ENCODE measurements at places on chromosomes 5 and 9.

DNA sequence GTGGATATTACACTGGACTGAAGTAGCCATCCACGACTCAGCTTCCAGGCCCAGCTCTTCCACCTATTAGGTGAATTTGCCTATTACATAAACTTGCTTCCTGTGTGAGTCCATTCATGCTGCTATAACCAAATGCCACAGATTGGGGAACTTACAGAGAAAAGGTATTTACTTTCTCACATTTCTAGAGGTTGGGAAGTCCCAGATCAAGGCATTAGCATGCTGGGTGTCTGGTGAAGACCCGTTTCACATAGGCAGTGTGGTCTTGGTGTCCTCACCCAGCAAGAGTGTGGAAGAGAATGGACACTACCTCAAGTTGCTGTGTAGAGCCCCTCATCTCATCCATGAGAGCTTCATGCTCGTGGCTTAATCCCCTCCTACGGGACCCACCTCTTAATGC is 282.6 kb downstream of the IRX1 start:
- DNase-seq: no peak

GRCh38 chr5:112417931-112418658 is 982 bp downstream of the EPB41L4A start:
- DNase-seq: peak; percentile 86

DNA sequence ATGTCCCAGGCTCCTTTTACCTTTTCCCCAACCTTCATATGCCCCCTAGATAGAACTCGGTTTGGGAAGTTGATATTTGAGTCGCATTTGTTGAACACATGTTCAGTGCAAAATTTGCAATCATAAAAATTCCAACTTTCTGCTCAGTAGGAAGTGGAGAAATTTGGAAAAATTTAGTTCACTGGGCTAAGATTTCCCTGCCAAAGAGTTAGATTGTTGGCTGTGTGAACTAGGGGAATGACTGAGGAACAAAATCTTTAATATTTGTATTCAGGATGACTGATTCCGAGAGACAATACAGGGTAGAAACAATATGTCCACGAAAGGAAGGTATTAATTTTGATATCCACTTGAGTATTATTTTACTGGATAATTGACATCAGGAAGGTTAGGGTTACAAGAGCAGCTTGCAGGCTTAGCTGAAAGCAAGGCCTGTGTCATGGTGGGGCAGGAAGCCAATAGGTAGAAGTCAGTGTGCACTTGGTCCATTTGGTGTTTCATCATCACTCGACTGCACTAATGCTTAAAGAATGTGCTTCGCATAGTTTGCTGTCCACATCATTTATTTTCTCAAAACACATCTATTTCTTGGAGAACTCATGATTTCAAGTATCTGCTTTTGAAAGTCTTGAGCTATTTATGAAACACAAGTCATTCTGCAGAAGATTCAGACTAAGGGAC is 59.4 kb upstream of the GNA14 start:
- DNase-seq: no peak

DNA sequence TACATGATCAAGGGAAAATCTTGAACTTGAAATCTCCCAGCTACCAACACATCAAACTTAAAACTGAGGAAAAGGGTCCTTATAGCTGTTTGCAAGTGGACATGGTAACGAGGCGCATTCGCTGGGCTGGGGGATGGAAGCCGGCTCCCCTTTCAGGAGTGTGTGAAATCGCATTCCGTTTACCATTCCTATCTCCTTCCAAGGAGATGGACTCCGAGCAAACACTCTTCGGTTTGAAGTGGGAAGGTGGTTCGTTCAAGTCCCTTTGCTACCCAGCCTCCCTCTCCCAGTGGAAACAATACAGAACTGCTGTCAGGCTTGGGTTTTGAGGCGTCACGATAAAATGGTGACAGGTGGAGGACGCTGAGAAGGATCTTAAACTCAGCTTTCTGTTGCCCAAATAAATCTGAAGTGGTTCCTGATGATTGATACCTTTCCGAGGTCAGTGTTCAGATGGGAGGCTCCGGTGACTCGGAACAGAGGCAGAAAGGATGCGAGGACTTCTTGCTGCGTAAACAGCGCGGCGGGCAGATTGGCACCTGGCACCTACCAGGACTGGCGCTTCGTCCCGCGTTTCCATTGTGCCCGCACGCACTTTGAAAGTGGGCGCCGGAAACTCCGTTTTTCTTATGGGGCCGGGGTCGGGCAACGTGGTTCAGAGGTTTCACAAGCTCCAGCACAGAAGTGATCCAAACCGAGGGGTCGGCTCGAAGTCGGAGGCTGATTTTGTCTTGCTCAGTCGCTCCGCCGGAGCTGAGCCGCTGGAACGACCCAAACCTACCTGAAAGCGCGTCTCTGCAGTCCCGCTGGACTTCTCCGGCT is 7.0 kb downstream of the MSX2 start:
- no peak for DNase-seq

- no peak for DNase-seq
These were observed 168.8 kb downstream of the DROSHA start for GRCh38 chr5:31362931-31363568.

GRCh38 chr9:34386656-34387055 is 10.0 kb upstream of the MYORG start:
- no peak for DNase-seq

DNA sequence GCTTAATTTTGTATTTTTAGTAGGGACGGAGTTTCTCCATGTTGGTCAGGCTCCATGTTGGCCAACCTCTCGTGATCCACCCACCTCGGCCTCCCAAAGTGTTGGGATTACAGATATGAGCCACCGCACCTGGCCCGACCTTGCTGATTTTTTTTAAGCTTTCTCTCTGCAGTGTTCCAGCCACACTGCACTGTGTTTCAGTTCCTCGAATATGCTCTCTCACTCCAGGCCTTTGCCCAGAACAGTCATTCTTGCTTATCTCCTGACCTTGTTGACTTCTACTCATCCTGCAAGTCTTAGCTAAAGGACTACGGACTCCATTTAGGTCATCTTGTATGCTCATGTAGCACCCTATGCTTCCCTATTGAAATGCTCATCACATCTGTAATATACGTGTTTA is 3.3 kb downstream of the SNAPC3 start:
- DNase-seq: no peak

- DNase-seq: peak; percentile 90
These were observed 60.1 kb downstream of the LHFPL2 start for GRCh38 chr5:78588507-78588906.

GRCh38 chr5:17114715-17115599 is 102.5 kb upstream of the BASP1 start:
- DNase-seq: no peak

DNA sequence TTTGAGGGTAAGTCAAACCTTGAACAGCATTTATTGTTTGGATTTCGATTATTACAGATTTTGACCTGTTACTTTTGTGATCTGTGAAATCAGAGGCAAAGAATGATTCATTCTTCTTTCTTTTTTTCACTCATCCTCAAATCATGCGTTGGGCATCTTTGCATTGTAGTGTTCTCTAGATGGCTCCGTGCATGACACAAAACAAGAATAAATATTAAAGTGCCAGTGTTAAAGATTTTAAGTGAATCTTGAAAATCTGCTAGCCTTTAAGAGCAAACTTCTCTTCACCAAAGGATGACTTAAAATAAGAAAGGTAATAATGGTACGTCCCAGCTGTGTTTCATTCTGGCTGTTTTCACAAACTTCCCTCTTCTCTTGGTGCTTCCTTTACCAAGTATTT is 361.9 kb upstream of the SMARCA2 start:
- no peak for DNase-seq

GRCh38 chr5:78496373-78496772 is 136.0 kb downstream of the SCAMP1 start:
- DNase-seq: no peak

DNA sequence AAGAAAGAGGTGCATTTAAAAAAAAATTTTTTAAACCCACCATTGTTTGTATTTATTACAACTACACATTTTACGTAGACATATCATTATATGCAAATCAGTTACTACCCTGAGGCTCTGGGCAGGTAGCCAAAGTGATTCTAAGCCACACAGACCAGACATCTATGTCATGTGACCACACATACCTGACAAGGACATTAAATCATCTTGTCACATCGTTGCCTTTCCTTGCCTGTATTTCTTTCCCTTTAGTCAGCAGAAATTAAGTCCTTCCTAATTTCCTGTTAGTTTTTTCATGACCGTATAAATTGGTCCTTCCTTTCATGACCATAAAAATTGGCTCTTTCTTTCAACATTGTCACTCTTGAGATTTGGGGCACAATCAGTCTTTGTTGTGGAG is 134.2 kb upstream of the MARCHF11 start:
- DNase-seq: no peak

DNA sequence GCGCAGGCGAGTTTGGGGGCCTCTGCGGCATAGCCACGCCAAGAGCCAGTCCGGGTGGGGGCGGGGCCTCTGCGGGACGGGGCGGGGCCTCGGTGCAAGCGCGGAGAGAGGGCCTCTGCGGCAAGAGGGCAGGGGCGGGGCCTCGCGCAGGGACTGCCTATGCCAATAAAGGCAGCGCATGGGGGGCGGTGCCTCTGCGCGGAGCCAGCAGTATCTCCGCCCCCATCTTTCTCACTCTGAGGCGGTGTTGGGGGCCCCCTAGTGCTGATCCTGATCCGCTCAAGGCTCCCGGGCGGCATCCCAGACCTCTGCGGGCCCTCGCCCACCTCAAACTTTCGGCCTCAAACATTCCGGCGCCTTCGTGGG is 9.2 kb upstream of the GPRIN1 start:
- DNase-seq: peak; percentile 95

DNA sequence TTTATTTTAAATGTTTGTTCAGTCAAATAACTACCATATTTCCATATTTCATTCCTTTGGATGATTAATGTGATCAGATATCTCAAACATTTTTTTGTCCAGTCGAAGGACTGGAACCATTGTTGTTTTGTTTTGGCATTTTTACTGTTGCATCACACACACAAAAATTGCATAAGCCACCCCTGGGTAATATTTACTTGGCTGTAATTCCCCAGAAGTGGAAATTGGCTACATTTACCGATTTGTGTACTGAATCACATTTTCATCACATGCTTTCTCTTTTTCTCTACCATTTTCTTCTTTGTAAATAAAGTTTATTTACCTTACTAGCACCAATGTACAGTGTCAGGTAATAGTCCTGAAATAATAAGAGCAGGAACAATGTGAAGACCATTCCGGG is 1729.7 kb upstream of the WWC1 start:
- DNase-seq: no peak

DNA sequence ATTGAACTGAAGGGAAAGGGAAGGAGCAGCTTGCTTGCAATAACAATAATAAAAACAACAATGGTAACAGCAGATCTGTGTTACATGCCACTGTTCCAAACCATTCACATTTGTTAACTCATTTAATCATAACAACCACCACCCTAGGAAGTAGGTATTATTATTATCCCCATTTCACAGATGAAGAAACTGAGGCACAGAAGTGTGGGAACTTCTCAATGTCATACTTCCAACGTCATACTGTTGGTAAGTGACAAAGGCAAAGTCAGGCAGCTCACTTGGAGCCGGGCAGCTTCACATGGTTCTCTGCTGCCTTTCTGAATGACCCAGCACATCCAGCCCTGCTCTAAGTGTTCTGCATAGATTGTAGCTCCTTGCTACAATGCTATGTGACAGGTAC is 72.6 kb downstream of the FOXD1 start:
- DNase-seq: no peak

DNA sequence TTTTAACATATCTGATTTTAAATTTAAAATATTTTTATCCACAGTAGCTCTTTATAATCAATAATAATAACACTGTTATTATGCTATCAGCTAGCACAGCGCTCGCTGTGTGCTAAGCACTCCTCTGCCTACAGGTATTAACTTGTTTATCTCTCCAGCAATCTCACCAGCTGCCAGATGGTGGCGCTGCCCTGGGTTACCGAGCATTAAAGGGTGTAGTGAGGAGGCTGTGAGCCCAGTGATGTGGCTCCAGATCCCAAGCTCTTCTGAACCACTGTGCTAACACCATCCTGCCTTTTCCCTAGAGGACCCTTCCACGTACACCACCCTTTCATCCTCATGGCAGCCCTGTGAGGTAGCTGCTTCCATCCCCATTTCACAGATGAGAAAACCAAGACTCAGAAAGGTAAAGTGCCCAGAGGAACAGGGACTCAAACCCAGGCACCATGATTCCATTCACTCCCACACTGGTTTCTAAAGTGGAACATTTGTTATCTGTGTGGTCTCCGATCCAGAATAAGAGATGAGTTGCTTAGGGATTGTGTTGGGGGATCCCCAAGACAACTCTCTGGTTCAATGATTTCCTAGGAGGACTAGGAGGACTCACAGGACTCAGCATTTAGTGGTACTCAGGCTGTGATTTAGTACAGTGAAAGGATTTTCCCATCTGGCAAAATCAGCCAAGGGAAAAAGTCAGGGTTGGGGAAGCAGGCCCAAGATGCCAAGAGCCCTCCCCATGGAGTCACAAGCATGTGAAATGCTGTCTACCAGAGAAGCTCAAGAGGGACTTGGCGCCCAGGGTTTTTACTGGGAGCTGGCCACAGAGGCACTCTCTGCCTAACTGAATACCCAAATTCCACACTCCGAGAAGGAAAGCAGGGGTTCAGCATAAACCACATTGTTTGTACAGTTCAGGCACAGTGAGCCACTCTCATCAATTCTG is 7.0 kb downstream of the IGFBPL1 start:
- DNase-seq: peak; percentile 58

GRCh38 chr5:66169534-66169933 is 25.4 kb downstream of the SREK1 start:
- no peak for DNase-seq

DNA sequence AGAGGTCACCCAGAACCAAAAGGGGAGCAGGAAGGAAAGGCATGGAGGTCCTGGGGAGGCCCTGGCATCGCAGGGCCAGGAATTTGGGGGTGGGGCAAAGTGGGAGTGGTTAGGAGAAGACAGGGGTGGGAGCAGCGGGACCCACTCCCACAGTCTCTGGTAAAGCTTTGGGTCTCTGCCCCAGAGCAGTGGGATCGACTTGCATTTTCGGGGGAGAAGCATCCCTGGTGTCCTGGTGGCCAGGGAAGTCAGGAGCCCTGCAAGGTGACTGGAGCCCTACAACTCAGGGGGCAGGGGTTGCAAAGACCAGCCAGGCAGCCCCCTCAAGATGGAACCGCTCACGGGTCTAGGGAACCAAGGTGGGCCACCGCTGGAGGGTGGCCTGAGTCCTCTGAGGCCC is 22.4 kb upstream of the GTF3C5 start:
- no peak for DNase-seq

- DNase-seq: no peak
These were observed 254.5 kb downstream of the RASEF start for GRCh38 chr9:82808478-82808877.

GRCh38 chr5:93343570-93343969 is 237.4 kb downstream of the NR2F1-AS1 start:
- DNase-seq: no peak

DNA sequence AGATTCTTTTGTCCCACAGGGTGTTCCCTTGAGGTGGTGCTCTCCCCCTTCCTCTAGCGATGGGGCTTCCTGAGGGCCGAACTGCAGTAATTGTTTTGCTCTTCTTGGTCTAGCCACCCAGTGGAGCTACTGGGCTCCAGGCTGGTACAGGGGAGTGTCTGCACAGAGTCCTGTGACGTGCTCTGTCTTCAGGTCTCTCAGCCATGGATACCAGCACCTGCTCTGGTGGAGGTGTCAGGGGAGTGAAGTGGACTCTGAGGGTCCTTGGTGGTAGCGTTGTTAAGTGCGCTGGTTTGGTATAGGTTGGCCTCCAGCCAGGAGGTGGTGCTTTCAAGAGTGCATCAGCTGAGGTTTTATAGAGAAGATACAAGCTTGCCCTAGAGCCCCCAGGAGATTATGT is 20.4 kb upstream of the CEP72 start:
- no peak for DNase-seq

All from hematopoietic multipotent progenitor cell treated with erythropoietin and hydrocortisone succinate and interleukin-3 and kit ligand, for 6 days (in vitro differentiated cells).